ENCODE measurements at places on chromosomes 5 and 9. TPM values are rescaled to one million over a fixed set of nuclear protein-coding genes. Genes with fewer than 3 reads are reported as not detected.

DNA sequence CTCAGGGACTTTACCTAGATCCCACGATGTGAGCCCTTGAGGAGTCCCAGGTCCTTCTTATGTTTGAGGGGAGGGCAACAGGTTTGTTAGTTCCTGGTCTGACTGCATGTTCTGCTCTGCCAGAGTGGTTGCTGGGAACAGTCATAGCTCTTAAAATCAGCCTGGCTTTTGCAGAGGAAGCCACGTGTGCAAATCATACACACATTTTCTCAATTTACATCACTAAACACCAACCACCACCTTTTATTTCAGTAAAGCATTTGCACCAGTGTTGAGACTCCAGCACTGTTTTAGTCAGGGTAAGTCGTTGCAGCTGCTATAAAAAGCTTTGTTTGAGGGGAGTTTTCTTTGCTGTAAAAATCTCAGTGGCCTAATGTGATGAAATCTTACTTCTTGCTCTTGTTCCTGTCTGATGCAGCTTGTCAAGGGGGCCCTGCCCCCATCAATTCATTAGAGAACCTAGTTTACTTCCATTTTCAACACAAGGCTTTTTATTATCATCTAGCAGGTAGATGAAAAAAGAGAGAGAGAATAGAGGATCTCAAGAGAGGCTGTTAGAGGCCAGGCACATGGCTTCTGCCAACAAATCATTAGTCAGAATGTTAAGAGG is 70.3 kb upstream of the VCAN start:
- no peak for DNase-seq
- no peak overlapping the region for H3K4me3 ChIP-seq
- peak overlapping the region; percentile 57 for H3K27ac ChIP-seq
- H3K4me1 ChIP-seq, result peaks cover 10% of the 10 kb centered on the region

- no peak for DNase-seq
- no peaks in the 10 kb centered on the region for H3K4me1 ChIP-seq
- H3K36me3 ChIP-seq, result no peaks in the 10 kb centered on the region
- H3K27me3 ChIP-seq, result no peaks in the 10 kb centered on the region
Observed at GRCh38 chr5:89301321-89302025, 418.5 kb upstream of the MEF2C start.

DNA sequence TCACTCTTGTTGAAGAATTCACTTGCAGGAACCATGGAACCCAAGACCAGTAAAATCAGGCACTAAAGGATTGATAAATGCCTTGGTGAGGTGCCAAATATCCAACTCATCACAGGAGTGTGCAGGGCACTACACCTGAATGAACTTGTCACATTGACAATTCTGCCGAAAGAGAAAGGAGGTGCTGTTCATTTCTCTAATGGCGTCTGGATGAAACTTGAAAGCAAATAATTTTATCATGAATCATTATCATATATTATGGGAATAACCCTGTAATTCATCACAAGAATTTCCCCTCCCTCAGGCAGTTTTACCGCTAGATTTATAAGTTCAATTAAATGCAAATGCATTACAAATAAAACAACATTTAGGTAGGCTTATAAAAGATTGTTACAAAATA is 360.0 kb downstream of the GLIS3 start:
- no peaks in the 10 kb centered on the region for H3K27me3 ChIP-seq
- H3K36me3 ChIP-seq, result no peaks in the 10 kb centered on the region
- no peak overlapping the region for H3K4me3 ChIP-seq
- H3K27ac ChIP-seq, result no peak overlapping the region

The PRR16 gene
- total RNA-seq, result 2.1 TPM

The FAM169A gene
- 14.5 TPM for total RNA-seq

- H3K27me3 ChIP-seq, result no peaks in the 10 kb centered on the region
- H3K27ac ChIP-seq, result no peak overlapping the region
- H3K4me3 ChIP-seq, result no peak overlapping the region
- no peaks in the 10 kb centered on the region for H3K4me1 ChIP-seq
- DNase-seq, result peak; percentile 66
Observed at GRCh38 chr9:93673021-93673838, 96.8 kb downstream of the PHF2 start.

The KIF4B gene
- 0.14 TPM for total RNA-seq

GRCh38 chr9:78115073-78115472 is 83.5 kb upstream of the GNAQ start:
- H3K36me3 ChIP-seq, result no peaks in the 10 kb centered on the region
- H3K27me3 ChIP-seq, result peaks cover 3% of the 10 kb centered on the region
- H3K4me3 ChIP-seq, result no peak overlapping the region
- no peak overlapping the region for H3K27ac ChIP-seq

DNA sequence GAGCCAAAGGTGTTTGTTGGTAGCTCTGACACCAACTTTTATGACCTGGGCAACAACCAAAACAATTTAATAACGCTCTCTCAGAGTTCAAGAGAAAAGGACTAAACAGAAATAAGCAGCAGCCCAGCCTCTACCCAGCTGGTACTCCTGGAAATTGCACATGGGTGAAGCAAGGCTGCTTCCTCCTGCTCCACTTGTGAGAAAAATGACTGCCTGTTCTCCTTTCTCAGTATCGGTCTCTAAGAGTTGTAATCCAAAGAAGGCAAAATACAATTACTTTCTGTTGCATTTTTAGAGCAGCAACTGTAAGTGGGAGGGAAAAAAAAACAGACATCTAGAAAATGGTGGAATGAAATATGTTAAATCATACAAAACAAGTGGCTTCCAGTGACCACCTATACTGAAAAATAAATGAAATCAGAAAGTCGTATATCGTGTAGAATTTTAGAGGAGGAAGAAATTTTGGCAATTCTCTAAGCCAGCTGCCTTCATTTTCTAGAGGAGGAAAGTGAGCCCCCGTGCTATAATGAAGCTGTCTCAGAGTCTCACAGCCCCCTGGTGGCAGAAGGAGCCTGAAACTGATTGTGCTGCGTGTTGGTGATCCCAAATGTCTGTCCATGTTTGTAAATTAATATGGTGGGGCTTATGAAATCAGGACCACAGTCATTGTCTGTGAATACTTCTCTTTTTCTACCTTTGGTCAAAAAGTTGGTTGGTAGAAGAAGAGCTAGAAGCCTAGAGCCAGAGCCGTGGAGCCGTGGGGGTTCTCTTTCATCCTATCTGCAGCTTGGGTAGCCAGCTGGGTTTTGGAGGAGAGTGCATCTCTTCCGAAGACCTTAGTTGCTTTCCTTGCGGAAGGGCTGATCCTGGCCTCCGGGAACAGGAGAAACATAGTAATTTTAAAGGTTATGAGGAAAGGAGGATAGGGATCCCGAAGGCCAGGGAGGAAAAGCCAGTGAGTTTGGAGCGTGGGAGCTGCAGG is 139.9 kb downstream of the PIP5K1B start:
- no peak overlapping the region for H3K27ac ChIP-seq
- no peaks in the 10 kb centered on the region for H3K36me3 ChIP-seq
- H3K4me1 ChIP-seq, result peaks cover 6% of the 10 kb centered on the region
- DNase-seq, result no peak
- H3K4me3 ChIP-seq, result no peak overlapping the region
- H3K27me3 ChIP-seq, result no peaks in the 10 kb centered on the region

GRCh38 chr5:141512390-141512910 is 23.6 kb downstream of the PCDHGC5 start:
- H3K27ac ChIP-seq, result peak overlapping the region; percentile 89
- H3K36me3 ChIP-seq, result peaks cover 18% of the 10 kb centered on the region
- peaks cover 70% of the 10 kb centered on the region for H3K4me1 ChIP-seq
- DNase-seq, result peak; percentile 88
- peak overlapping the region; percentile 97 for H3K4me3 ChIP-seq
- H3K27me3 ChIP-seq, result no peaks in the 10 kb centered on the region

The STXBP1 gene
- total RNA-seq, result 48.8 TPM

DNA sequence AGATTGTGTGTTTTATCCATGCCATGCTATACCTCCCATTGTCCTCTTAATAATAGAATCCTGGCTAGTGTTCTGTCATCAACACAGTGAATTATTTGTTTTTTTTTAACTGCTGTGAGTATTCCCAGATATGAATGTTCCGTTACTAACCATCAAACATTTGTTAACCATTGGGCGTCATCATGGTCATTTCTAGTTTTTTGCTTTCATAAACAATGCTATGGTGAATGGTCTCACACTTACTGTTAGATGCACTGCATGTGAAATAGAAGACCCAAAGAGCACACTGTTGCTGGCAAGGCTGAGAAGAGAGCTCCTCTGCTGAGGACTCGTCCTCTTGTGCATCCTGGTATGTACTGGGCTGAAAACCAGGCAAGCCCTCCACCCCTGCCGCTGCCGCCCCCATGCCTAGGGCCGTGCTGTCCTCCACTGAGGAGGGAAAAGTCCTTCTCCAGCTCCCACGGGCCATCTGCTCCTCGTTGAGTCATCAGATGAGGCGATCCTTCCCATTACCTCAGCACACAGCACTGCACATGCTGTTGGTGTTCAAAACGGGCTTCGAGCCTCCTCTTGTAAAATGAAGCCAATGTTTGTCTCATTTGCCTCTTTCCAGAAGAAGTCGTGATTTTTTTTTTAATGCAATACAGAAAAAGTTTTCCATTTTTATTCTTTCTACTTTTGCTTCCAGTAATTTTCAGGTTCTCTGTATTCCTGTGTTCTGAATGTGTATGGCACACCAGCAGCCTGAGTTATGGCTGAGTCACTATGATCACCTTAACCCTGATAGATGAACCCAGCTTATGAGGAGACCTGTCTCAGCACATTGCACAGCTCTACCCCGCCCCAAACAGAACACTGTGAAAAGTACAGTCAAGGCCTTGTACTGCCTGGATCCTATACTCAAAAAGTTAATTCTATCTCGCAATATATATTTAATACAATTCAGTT is 219.0 kb downstream of the AOPEP start:
- peak overlapping the region; percentile 33 for H3K4me3 ChIP-seq
- H3K27ac ChIP-seq, result peak overlapping the region; percentile 82
- H3K36me3 ChIP-seq, result peaks cover 16% of the 10 kb centered on the region
- no peaks in the 10 kb centered on the region for H3K27me3 ChIP-seq
- DNase-seq, result no peak

GRCh38 chr5:82320966-82321365 is 42.8 kb upstream of the RPS23 start:
- DNase-seq, result no peak
- no peaks in the 10 kb centered on the region for H3K4me1 ChIP-seq
- H3K27me3 ChIP-seq, result peaks cover 16% of the 10 kb centered on the region
- H3K36me3 ChIP-seq, result peaks cover 6% of the 10 kb centered on the region
- H3K27ac ChIP-seq, result no peak overlapping the region

The DDX31 gene
- 16.0 TPM for total RNA-seq

GRCh38 chr5:18754201-18754600 is 1119.9 kb downstream of the TAF11L14 start:
- H3K27me3 ChIP-seq, result peaks cover 4% of the 10 kb centered on the region
- H3K4me1 ChIP-seq, result no peaks in the 10 kb centered on the region
- H3K4me3 ChIP-seq, result no peak overlapping the region

- peaks cover 4% of the 10 kb centered on the region for H3K27me3 ChIP-seq
- DNase-seq, result no peak
- H3K36me3 ChIP-seq, result no peaks in the 10 kb centered on the region
- H3K27ac ChIP-seq, result no peak overlapping the region
- H3K4me3 ChIP-seq, result no peak overlapping the region
Observed at GRCh38 chr5:32677023-32677422, 34.1 kb upstream of the NPR3 start.
